ENCODE measurements at places on chromosomes 2 and 18. TPM values are rescaled to one million over a fixed set of nuclear protein-coding genes. Genes with fewer than 3 reads are reported as not detected.

GRCh38 chr2:186862869-186863709 lies 14.1 kb upstream of the ZSWIM2 start:
- no peaks in the 10 kb centered on the region for H3K36me3 ChIP-seq
- no peak overlapping the region for H3K4me3 ChIP-seq
- H3K27me3 ChIP-seq: no peaks in the 10 kb centered on the region
- no peaks in the 10 kb centered on the region for H3K4me1 ChIP-seq
- H3K27ac ChIP-seq: no peak overlapping the region

Gene ARHGAP25
- total RNA-seq: 20.4 TPM

DNA sequence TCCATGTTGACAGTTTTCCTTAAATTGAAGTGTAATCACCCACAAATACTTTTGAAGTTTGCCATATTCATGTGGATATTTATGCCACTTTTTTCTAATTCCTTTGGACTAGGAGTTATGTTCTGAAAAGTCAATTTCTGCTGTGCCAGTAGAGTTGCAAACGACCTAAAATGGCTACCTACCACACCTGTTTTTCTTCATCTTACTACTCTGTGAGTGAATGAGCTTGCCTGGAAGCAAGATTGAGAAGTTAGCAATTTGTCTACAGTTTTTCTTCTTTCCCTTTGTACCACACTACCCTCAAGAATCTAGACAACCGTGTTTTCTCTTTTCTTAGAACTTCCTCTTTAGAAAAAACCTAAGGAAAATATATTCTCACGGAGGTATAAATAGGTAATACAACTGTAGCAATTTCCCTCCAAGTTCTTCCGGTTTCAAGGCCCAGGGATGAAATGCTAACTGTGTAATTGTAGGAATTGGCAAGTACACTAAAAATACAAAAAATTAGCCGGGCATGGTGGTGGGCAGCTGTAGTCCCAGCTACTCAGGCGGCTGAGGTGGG lies 7.3 kb upstream of the SLC39A10 start:
- H3K27ac ChIP-seq: no peak overlapping the region
- DNase-seq: no peak
- no peaks in the 10 kb centered on the region for H3K4me1 ChIP-seq
- no peaks in the 10 kb centered on the region for H3K36me3 ChIP-seq
- no peaks in the 10 kb centered on the region for H3K27me3 ChIP-seq

DNA sequence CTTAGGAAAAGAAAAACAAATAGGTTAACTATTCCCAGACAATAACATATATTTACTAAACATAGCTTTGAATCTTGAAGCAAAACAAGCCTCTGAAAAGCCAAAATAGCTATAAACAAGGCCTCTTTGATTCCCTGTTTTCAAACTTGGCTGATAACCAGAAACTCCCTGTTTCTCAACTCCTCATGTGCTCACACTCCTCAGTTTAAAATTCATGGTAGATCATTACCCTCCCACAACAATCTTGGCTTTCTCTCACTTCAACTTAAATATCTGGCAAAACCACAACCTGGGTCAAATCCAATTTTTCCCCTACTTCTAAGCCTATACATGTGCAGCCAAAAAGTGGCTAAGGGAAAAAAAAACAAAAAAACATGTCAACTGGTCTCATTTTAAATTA lies 15.6 kb downstream of the SUCLG1 start:
- H3K4me1 ChIP-seq: no peaks in the 10 kb centered on the region
- H3K4me3 ChIP-seq: no peak overlapping the region
- DNase-seq: no peak
- peaks cover 37% of the 10 kb centered on the region for H3K36me3 ChIP-seq

- no peaks in the 10 kb centered on the region for H3K4me1 ChIP-seq
- H3K36me3 ChIP-seq: no peaks in the 10 kb centered on the region
- no peak for DNase-seq
- no peak overlapping the region for H3K4me3 ChIP-seq
- H3K27me3 ChIP-seq: no peaks in the 10 kb centered on the region
- H3K27ac ChIP-seq: no peak overlapping the region
These were observed 81.5 kb upstream of the LYPD6B start for GRCh38 chr2:148957023-148957422.

Data from kidney (tissue), 22 donors.